ENCODE measurements at places on chromosomes 13 and 19.

DNA sequence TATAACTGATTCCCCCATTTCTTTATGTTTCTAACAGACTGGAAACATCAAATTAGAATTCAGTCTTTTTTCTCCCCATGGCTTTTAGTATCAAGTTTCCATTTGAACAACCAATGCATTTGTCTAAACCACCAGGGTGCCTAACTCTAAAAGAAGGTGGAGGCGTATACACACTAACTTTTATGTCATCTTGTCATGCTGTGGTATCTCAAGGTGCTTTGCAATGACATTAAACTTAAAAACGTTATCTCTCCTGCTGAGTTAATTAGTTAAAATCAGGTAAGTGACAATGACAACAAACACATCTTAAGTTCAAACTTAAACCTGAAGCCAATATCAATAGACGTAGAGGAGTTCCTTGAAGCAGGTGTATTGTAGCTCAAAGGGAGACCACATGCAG is 1001.7 kb downstream of the PCDH17 start:
- no peak for DNase-seq

GRCh38 chr13:28047757-28048388 is 52.5 kb downstream of the FLT3 start:
- DNase-seq, result no peak

DNA sequence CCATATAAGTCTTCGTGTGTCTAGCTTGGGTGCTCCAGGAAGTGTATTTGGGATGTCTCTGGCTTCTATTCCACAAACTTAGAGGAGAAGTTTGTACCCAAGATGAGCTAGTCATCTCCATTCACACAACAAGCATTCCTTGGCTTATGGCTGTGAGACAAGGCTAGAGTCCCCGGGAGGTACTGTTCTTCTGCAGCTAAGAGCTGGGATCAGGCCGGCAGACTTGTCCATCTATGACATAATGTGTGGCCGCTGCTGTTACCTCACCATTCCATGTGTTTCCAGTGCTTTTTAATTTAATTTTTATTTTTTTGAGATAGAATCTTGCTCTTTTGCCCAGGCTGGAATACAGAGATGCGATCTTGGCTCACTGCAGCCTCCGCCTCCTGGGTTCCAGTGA is 20.7 kb downstream of the GATAD2A start:
- no peak for DNase-seq

- no peak for DNase-seq
These were observed 853.3 kb downstream of the GPC5 start for GRCh38 chr13:92251671-92252210.

DNA sequence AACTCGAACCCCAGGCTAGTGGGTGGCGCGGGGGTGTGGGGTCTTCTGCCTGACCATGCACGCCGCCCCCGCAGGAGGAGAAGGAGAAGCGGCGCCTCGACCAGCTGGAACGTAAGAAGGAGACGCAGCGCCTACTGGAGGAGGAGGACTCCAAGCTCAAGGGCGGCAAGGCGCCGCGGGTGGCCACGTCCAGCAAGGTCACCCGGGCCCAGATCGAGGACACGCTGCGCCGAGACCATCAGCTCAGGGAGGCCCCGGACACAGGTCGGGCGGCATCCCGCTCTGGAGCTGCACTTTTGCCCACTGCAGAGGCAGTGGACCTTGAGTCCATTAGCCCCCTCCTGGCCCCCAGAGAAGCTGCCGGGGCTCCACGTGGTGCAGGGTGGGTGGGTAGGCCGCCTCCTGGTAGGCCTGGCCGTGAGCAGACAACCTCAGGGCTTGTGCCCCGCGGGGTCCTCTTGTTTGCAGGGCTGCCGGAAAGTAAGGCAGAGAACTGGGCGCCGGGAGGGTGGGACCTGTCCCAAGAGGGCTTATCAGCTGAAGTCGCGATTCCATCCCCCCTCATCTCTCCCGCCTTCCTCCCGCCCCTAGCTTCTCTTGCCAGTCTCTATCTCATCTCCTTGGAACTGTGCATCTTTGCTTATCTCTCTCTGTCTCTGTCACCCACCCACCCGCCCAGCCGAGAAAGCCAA is 9.9 kb downstream of the CCDC124 start:
- DNase-seq, result no peak

DNA sequence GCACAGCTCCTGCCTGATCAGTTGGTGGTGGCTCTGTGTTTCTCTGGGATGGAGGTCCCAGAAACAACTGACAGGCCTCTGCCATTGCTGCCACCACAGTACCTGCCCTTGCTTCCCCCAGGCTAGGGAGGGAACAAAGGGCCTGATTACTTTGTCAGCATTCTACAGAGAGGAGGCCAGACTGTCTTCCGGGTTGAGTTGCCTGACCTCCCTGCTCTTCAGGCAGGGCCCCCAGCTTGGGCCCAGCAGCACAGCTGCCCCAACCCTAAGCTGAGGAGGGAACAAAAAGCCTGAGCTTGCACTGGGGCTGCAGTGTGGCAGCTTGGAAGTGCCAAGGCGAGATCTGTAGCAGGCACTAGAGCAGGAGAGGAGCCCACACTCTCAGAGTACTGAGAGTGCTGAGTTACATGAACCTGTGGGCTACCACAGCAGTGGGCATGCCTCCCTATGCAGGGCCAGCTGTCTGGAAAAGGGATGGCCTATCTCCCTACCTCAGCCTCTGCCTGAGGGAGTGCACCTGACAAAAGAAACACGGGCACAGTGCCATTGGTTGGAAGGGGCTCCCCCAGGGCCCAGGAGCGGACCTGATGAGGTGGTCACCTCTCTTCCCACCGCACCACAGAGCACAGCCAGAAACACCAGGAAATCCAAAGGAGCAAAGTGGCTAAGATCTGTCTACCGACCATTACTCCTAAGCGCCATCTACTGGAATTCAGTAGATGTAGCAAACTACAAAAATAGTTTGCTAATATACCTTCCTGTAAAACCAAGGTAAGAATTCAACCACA is 24.4 kb downstream of the SLC25A15 start:
- no peak for DNase-seq

GRCh38 chr19:7076151-7076550 is 6.6 kb downstream of the ZNF557 start:
- DNase-seq, result no peak

- no peak for DNase-seq
These were observed 1.8 kb downstream of the TEX29 start for GRCh38 chr13:111322001-111322915.

- no peak for DNase-seq
These were observed 169.3 kb downstream of the DCT start for GRCh38 chr13:94309997-94310855.

- DNase-seq, result no peak
These were observed 93.2 kb upstream of the CSNK1A1L start for GRCh38 chr13:37198629-37199028.

- DNase-seq, result no peak
These were observed 18.1 kb upstream of the ZSCAN5A start for GRCh38 chr19:56332695-56333094.

DNA sequence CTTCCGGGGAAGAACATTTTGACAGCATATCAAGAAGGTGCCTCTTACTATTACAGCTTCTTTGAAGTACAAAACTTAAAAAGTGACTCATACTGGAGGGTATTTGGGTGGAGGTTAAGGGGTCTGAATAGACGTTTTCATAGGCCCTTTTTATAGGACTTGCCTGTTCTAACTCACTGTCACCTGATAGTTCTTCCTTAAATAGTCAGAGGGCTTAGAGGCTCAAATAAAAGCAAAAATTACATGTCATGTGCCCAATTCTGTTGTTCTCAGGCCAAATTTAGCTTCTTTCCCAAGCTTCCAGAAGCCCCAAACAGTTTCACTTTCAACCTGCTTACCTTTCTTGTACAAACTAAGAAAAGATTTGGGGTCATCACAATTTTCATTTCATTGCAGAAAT is 16.1 kb upstream of the SLC46A3 start:
- no peak for DNase-seq

- DNase-seq, result no peak
These were observed 48.3 kb upstream of the TEX29 start for GRCh38 chr13:111272117-111272516.

DNA sequence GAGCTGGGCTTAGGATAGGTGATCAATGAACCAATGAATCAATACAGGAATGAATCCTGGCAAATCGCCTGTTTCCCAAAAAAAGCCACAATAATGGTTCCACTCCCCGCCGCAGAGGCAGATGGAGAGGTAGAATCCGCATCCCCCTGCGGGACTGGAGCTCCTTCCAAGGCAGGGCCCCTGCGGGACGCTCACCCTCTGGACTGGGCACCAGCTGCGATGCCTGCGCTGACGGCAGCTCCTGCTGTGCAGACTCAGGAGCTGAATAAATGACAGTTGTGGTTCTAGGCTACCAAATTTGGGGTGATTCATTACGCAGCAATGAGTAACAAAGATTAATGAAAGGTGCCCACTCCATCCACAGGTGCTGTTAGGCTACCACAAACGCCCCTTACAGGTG is 8.8 kb upstream of the CDC34 start:
- DNase-seq, result no peak

DNA sequence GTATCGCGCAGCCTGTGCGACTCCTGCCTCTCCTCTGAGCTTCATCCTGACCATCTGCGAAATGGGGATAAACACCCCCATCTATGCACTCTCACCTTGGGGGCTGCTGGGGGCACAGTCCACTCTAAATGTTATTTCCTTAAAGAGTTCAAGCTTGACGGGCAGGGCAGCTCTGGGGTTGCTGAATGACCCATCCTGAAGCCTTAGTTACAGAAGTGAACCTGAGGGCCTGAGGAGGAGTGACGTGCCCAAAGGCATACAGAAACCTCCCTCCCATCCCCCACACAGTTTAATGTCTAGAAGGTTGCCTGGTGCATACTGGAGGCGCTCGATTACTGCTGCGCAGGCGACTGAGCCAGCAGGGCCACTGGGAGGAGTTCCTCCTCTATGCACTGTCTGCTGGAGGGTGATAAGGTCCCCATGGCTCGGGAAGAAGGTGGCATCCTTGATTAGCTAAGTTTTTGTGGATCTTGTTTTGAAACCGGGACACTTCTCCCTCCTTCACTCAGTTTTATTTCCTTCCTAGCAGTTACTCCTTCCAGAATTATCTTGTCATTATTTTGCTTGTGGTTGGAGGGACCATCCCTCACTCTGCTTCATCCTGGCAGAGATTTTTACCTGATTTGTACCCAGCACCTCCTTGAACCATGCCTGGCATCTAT is 572 bp upstream of the FKBP8 start:
- DNase-seq, result no peak

- no peak for DNase-seq
These were observed 202.3 kb upstream of the KLHL1 start for GRCh38 chr13:70310396-70311119.

- no peak for DNase-seq
These were observed 1.2 kb downstream of the EPS15L1 start for GRCh38 chr19:16470541-16470910.

GRCh38 chr13:112795277-112795676 is 105.4 kb downstream of the ATP11A start:
- no peak for DNase-seq

DNA sequence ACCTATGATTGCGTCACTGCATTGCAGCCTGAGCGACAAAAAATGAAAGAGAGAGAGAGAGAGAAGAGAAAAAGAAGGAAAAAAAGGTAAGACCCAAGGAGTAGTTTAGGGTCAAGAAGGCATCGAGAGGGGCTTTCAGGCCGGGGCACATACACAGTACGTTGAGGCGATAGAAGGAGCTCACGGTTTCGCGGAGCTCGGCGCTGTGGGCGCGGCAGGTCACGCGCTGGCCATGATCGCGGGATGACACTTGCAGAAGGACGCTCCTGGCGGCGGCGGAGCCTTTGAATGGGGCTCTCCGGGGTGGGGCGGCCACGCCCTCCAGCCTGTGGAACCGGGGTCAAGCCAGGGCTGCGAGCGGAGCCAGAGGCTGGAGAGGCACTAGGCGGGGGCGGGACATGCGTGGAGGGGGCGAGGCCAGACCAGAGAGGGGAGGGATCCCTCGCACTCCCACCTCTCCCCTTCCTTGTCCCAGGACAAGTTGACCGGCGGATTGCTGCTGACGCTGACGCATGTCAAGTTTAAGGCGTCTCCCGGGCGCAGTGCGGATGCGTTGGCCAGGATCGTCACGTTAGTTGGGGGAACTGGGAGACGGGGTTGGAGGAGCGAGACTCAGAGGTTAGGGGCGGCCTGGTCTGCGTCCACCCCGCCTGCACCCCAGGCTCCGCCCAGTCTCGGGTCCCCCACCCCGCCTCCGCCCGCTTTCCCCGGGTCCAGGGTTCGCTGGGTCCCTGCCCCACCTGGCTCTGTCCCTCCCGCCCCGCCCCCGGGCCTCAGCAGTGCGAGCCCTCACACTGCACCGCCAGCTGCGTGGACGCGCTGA is 6.9 kb downstream of the NPHS1 start:
- DNase-seq, result no peak

- DNase-seq, result no peak
These were observed 26.4 kb upstream of the SLC7A1 start for GRCh38 chr13:29621841-29622240.

DNA sequence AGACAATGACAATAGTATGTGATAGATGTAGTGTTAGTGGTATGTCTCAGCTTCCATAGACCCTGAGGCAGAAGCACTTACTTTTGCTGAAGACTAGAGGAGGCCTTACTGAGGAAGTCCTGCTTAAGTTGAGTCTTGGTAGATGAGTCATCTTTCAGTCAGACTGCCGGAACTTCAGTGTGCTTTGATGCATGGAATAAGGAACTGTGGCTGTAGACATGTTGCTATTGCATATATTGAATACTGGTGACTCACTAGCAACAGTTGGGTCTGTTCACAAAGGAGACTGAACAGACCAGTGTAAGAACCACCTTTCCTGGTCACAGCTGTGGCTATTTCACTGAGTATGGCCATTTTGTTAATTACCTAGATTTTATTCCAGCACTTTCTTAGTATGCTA is 1000.6 kb downstream of the OLFM4 start:
- no peak for DNase-seq

DNA sequence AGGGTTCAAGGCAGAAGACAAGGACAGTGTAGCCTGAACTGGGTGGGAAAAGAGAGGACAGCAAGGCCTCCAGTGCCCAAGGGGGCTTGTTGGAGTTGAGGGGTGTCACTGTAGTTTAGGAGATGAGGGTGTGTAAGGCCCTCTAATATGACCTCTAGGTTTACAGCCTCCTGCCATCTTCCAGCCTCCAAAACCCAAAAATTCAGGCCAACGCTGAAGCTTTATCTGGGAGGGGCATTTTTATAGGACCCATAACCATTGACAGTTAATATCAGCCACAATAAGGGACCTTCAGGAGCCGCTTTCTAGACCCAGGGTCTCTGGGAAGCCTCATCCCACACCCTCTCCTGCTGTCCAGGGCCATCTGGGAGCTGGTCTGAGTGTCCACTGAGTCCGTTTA is 2.8 kb downstream of the KLF1 start:
- no peak for DNase-seq

DNA sequence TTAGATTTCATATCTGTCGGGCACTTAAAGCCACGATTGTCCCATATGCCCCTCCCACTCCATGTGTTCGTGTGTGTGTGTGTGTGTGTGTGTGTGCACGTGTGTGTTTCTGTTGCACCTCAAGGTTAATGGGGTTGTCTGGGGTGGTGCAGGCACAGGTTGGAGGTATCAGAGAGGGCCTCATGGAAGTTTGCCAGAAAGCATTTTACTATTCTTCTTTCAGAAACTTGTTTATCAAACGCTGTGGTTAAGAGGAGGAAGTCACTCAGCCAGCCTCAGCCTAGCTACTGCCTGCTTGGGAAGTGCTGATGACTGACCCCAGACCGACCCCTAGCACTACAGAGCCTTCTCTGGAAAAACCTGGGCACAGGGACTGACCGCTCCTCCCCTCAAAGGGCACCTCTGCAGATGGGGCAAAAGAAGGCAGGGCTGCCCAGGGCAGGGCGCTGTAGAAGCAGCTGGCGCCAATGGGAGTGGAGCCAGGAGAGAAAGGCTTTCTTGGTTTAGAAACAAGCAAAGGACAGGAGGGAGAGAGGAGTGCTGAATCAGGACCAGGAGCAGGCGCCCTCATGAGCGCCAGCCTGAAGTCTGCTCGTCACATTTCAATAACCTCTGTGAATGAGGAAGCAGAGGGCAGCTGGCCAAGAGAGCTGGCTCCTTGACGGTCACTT is 3.9 kb downstream of the SIAH3 start:
- no peak for DNase-seq

Data from vagina (tissue), 2 donors.